AML-193 (cell line): ENCODE measurements at places on chromosomes 3 and 15.

GRCh38 chr3:37611771-37612170 is 249.9 kb upstream of the CTDSPL start:
- DNase-seq = no peak

GRCh38 chr3:165522386-165522785 is 314.8 kb downstream of the BCHE start:
- no peak for DNase-seq

DNA sequence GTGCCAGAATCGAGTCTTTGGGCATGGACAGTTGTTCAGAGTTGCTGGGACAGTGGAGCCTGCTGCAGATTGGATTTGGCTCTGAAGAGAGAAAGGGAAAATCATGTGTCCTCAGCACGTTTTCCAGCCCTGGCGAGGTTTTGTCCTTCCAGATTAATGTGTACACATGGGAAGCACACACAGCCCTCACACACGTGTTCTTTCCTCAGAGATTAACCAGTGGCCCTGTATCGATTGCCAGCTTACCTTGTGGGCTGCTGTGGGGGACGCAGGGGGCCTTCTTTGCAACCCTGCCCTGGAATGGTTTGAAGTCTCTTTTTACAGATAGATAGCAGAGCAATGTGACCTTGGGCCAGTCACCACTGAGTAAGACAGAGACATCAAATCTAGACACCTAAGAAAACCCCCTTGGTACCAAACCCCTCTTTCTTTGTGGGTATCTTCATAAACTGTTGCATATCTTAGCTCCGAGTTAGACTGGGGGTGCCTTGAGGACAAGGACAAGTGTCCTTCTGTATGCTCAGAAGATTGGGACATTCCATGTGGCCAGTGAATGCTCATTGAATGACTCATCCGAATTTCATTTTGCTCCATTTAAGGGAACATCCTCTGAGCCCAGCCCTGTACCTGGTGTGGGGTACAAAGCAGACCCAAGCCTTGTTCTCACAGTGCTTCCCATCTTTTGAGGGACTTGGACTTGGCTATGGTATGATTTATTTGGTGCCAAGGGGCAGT is 48.0 kb downstream of the SMAD6 start:
- no peak for DNase-seq

DNA sequence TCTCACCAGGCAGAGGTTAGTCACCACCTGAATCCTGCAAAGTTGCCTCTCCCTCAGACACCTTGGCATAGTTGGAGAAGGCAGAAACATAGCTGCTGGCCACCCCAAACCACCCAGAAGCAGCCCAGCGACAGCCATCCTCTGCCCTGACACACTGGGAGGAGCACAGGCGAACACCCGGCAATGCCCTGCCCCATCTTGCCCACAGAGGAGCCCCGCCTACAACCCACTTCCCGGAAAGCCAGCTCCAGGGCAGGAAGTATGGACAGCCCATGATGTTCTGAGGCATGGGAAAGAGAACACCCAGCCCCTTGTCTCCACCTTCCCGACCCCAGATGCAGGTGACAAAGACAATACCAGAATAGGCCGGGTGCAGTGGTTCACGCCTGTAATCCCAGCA is 12.6 kb upstream of the SHISA5 start:
- DNase-seq = no peak
